ENCODE measurements at places on chromosomes 12 and 14.

DNA sequence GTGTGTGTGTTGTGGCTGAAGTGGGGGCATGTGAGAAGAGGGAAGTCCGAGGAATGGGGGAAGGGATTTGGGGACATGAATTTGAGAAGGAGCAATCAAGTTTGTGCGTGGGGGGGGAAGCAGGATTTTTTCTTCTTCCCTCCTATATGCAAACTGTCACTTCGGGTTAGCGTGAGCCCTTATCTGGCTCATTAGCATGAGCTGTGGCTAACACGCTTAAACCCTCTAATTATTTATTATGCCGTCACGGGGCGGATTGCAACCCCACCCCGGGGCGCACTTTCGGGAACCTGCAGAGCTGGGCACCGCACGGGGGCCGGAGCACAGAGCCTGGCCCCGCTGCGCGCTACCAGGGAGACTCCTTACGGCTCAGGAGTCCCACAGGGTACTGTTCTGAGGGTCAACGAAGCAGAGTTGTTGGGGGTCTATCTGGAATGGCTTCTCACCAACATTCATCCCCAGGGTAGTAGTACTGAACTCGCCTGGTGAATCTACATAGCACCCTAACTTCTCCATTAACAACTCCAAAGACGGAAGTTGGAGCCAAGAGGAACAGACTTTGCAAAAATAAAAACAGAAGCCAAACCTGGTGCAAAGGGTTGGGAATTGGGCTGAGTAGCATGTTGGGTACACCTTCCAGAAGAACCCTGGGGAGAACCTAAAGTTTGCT is 6.4 kb upstream of the ASCL1 start:
- DNase-seq: no peak

- DNase-seq: no peak
These were observed 31.6 kb downstream of the PACS2 start for GRCh38 chr14:105346200-105346533.

DNA sequence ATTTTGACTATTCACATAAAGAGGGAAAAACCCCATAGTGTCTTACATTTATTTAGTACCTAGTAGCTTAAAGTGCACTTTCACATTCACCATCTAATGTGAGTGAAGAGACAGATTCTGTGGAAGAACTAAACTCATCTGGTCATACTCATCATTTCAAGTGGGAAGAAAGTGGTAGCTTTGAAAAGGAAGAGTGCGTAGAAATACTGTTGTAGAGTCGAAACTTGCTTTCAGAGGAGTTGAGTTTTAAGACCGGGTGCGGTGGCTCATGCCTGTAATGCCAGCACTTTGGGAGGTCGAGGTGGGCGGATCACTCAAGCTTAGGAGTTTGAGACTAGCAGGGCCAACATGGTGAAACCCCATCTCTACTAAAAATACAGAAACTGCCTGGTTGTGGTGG is 222.2 kb downstream of the ERC1 start:
- DNase-seq: no peak

DNA sequence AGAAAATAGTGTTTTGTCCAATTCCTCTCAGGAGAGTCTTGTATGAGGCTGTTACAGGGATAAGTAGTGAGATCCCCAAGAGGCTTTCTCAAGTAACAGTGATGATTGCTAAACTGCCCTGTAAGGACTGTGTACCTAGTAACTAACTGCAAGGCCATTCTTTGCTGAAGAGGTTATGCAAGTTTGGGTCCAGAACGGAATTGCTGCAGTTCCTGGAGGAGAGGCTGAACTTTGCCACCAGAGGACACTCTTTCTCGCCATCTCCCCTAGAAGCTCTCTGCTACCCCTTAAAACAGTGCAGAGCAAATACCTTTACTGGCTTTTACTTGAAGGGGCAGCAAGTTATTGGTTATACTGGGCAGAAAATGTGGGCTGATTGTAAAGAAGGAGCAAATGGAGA is 180.0 kb downstream of the RBM19 start:
- DNase-seq: no peak

GRCh38 chr14:91041450-91041849 is 19.0 kb downstream of the RPS6KA5 start:
- no peak for DNase-seq

- no peak for DNase-seq
These were observed 1.1 kb downstream of the CPNE6 start for GRCh38 chr14:24072436-24072835.

DNA sequence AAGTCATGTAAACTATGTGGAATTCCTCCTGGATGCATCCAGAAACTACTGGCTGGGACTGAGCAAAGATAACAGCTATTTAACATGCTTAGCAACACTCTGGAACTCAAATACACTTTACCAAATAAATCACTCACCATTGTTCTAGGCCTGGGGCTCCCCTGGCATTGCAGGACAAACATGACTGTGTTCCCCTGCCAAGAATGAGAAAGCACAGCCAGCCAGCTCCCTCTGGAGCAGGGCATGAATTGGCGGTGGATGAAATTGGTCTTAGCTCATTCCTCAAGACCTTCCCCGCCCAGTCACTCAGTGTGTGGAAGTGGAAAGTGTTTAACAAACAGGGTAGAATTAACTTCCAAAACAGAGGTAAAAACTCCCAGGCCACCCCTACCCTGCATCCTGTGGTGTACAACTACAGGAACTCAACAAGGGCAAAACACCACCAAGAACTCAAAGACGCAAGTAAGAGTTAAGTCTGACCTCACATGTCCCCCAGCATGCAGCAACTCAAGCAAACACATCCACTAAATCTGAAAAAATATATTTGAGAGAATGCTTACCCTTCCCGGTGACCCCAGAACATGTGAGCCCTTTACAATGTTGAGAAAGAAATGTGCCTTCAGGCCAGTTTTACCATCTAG is 58.4 kb upstream of the BDKRB2 start:
- DNase-seq: no peak

DNA sequence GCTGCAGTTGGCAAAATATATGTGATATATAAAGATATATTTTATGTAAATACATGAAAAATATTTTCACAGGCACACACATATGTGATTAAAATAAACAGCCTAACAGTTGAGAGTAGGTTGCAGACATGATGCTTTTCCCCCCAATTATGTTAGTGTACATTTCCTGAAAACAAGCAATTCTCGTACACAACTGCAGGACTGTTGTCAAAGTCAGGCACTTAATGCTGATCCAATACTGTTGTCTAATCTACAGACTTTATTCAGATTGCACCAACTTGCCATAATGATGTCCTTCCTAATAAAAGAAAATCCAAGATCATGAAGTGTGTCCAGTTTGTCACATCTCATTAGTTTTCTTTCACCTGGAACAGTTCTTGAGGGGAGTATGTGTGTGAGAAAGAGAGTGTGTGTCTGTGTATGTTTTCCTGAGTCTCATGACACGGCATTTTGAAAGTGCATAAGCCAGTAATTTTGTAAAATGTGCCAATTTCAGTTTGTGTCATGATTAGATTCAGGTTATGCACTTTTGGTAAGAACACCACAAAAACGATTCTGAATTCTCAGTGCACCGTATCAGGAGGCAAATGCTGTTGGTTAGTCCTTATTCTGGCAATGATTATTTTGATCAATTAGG is 16.5 kb upstream of the SEL1L start:
- no peak for DNase-seq

DNA sequence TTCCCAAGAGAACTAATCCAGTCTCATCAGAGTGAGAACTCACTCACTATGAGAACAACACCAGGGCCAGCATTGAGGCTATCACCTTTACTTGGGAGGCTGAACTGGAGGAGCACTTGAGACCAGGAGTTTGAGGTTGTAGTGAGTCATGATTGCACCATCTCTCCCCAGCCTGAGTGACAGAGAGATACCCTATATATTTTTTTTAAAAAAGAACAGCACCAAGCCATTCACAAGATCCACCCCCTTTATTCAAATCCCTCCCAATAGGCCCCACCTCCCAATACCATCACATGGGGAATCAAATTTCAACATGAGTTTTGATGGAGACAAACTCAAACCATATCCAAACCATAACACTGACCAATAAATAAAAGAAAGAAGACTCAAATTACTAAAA is 3.7 kb upstream of the TMX1 start:
- DNase-seq: no peak

GRCh38 chr14:24403294-24403998 is 4.6 kb downstream of the NYNRIN start:
- no peak for DNase-seq

- DNase-seq: no peak
These were observed 267.6 kb downstream of the IPO8 start for GRCh38 chr12:30428098-30428497.

GRCh38 chr12:122022393-122023338 is 982 bp downstream of the BCL7A start:
- no peak for DNase-seq

DNA sequence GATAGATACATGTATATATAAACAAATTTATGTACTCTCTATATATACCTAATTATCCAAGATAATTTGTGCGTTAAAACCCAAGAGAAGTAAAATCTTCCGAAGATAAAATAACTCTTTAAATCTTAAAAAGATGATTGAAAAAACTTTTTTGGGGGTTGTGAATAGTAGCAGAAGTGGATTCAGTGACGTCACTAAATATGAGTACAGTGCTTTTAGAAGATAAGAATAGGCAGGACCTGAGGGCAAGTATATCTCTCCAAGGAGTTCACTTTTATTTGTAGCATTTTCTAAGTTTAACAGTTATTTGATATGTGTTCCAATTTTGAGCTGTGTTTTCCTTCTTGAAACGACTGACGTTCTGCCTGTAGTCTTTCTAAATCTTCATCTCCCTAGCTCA is 319.8 kb downstream of the PPFIA2 start:
- DNase-seq: no peak

DNA sequence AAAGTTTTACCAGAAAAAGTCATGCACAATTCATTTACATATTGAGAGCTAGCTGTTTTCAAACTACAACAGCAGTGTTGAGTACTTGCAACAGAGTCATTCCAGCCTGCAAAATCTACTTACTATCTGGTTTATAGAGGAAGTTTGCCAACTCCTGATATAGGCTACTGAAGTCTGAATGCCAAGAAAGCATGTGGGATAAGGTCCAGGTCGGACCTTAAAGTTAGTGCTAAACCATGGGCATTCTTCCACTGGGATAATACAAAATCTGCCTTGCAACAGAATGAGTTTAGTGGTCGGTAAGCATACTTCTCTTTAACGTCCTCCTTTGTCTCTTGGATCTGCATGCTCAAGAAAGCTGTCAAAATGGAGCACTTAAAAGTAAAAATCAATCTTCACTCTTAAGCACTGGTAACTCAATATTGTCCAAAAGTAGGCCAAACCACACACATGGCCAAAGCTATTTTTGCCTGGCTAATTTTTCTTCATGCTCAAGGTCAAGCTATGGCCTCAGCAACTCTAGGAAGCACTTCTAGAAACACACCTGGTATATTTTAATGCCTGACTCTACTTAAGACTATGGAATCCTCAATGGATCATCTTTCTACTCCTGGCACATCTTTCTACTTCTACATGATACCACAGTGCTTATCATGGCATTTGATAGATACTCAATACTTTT is 364.9 kb upstream of the KITLG start:
- DNase-seq: no peak

Data from stimulated activated CD4-positive, alpha-beta T cell treated with anti-CD3 and anti-CD28 coated beads, Interleukin-1b, Interleukin-23, amount 100 ng/mL, for 1 hour (primary cell).